ENCODE measurements at places on chromosomes 13 and 19.

- DNase-seq = no peak
Observed at GRCh38 chr13:85093808-85094207, 705.4 kb downstream of the SLITRK6 start.

- no peak for DNase-seq
Observed at GRCh38 chr19:53109527-53109926, 6.3 kb upstream of the ZNF160 start.

DNA sequence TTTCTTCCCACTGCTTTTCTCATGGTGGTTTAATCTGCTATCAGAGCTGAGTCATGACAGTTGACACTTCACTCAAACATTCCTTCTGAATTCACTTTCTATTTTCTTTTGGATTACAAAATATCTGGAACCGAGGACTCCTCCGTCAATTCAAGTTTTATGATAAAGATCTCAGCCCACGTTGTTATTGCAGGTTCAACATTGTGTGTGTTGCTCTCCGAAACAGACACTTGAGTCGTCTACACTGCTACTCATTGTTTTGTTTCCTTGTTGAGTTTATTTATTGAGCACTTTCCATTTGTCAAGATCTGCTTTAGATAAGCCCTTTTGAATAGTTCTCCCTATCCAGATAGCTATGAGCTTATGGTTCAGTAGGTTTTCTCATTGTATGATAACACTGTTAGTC lies 636.1 kb upstream of the GPC6 start:
- no peak for DNase-seq

DNA sequence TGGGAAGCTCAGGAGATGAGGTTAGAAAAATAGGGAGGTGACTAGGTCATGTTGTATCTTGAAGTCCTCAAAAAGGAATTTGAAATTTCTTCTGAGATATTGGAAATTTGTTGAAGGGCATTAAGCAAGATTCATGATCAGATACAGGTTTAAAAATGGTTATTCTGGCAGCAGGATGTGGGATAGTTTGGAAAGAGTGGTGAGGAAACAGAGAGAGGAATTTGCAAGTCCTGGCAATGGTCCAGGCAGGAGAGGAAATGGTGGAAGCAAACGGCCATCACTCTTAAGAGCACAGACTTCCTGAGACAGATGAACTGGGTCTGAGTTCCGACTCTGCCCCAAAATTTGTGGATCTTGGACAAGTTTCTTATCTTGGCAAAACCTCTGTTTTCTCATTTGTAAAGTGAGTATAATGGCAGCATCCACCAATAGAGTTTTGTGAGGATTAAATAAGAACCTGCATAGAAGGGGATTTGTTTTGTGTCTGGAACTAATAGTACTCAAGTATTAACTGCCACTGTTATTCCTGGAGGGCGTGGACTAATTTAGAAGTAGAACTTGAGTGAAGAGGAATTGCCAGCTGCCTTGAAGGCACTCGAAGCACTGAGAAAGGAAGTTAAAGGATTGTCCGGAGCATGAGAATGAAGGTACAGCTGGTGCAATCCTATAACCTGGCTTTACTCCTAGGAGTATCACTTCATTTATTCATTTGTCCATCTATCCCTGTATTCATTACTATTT lies 99.6 kb downstream of the CCNA1 start:
- DNase-seq = no peak

- no peak for DNase-seq
Observed at GRCh38 chr19:35796645-35797542, 15.8 kb downstream of the PRODH2 start.

DNA sequence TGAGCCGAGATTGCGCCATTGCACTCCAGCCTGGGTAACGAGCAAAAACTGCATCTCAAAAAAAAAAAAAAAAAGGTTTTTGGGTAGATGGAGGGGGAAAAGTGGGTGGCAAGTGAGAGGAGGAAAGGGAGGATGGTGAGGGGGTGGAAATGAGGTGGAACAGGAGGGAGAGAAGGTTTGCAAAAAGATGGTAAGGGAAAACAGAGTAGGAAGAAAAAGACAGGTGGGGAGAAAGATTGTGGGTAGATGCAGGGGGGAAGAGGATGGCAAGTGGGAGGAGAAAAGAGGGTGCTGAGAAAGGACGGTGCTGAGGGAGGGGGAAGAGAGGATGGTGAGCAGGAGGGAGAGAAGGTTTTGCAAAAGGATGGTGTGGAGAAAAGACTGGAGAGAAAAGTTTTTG lies 57.8 kb upstream of the C1QTNF9B start:
- DNase-seq = no peak

GRCh38 chr13:74977498-74977897 lies 504.5 kb downstream of the TBC1D4 start:
- no peak for DNase-seq

GRCh38 chr13:113390874-113391497 lies 27.1 kb upstream of the GRTP1 start:
- DNase-seq = no peak

DNA sequence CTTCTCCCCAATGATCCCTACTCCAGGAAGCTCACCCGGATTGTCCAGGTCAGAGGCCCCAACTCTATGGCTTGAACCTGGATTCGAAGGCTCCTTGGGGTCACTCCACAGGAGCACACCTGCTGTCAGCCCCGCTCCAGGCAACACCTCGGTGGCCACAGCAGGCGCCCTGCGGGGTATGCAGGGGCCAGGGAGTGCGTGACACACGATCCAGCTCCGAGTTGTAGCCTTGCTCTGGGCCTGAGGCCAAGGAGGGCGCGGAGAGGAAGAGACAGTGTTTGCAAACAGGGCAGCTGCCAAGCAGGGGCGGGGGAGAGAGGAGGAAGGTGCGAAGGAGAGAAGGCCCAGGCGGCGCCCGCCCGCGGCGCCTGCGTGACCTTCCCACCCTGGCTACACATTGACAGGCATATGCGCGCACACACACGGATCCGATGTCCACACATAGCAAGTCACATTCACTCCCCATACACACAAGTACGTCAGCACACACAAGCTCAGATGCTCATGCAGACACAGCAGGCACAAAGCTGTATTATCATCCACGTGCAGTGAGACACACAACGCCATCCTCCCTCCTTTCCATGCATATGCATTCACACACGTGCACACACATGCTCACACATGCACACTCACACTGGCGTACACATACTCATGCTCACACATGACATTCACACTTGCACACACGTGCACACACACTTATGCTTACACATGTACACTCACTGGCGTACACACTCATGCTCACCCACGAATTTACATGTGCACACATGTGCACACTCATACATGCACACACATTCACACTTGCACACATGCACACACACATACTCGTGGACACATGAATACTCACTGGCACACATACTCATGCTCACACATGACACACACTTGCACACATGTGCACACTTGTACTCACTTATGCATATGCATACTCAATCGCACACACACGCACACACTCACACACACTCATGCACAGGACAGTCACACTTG lies 10.4 kb downstream of the SBK2 start:
- DNase-seq = no peak

DNA sequence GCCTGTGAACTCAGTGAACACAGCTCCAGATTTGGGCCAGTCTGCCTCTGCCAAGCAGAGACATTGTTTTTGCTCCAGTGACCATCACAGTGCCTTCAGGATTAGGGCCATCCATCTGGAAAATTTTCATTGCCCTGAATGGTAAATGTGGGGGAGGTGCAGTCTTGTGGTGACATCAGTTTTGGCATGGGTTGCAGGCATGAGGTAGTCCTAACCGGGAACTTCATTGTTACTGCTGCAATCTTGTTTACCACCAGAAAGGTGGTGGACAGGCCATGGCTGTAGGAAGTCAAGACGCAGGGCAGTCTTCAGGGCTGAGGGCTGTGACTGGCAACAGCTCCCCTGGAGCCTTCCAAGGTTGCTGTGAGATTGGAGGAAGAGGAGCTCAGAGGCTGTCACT lies 55.2 kb downstream of the SPATA13 start:
- no peak for DNase-seq

- no peak for DNase-seq
Observed at GRCh38 chr19:2540646-2541454, 64.9 kb downstream of the GADD45B start.

Measured in GM12864 (cell line).